ENCODE measurements at places on chromosomes 1 and 21.

GRCh38 chr1:119829625-119830024 is 18.4 kb upstream of the REG4 start:
- DNase-seq: no peak

GRCh38 chr1:183416850-183417771 is 1.1 kb downstream of the NMNAT2 start:
- DNase-seq: no peak

DNA sequence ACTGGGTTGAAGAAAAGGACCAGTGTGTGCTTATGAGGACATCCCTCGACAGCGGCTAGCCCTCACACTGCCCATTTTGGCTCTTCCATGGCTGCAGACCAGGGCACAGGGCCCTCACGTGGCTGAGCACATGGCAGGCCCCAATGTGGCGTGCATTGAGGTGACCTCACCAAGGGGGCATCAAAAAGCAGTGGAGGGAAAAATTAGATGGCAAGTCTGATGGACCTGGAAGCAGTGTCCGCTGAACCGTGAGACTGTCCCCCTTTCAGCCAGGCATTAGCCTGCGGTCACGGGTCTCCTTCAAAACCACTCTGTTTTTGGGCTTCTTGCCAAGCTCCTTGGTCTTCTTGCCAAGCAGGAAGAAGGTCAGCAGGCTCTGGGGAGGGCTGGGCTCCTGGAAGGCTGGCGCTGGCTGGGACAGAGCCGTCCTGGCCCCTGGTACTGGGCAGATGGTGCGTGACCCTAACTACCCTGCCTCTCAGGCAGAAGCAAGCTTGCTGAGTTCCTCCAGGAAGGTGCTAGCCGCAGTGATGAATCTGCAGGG is 30.8 kb downstream of the TRIM67 start:
- DNase-seq: no peak

DNA sequence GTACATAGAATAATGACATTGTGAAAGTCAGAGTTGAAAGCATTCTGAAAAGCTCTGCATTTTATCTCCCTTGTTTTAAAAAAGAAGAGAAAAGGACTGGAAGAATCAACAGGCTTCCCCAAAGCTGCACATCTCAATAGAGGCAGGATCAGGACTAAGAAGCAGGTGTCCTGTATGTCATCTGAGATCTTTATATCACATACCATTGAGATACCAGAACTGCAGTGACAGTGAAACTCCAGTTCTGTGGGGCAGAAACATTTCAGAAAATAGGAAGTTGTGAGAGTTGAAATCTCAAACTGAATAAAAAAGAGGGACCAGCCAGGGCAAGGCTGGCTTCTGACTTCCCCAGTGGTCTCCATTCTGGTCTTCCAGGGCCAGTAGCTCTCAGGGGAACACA is 33.0 kb upstream of the SH2D1B start:
- DNase-seq: no peak

DNA sequence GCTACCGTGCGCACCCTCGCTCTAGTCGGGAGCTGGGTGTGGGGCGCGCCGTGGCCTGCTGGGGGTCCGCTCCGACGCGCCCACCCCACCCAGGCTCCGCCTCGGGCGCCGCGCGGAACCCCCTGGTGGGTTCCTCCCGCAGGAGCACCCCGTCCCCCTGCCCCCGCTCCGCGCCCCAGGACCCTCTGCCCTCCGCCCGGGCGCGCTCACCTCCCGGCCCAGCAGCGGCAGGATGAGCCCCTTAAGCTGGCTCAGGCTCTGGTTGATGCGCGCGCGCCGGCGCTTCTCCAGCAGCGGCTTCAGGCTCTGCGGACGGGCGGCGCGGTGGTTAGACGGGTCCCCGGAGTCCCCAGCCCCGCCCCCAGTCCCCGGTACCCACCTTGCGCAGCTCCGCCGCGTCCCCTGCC is 319 bp downstream of the HES2 start:
- DNase-seq: no peak
